ENCODE measurements at places on chromosomes 12 and 14. TPM values are rescaled to one million over a fixed set of nuclear protein-coding genes. Genes with fewer than 3 reads are reported as not detected.
A peak's percentile ranks its signal among the peaks of the same experiment; 100 is the strongest.

Gene FSCB
- total RNA-seq = 0.10 TPM

Gene GUCY2C
- 0.10 TPM for total RNA-seq

Gene GPD1
- 163 TPM for total RNA-seq

Gene ARHGEF40
- 37.2 TPM for total RNA-seq

Gene ZBTB1
- 58.3 TPM for total RNA-seq

Gene DPPA3
- total RNA-seq = not detected

Gene CSRP2
- 13.3 TPM for total RNA-seq

Gene TAS2R13
- total RNA-seq = 6.2 TPM

- DNase-seq = peak; percentile 45
Measured at GRCh38 chr14:81946834-81947798, 413.5 kb upstream of the SEL1L start.

- no peak for DNase-seq
Measured at GRCh38 chr14:105102361-105102870, 37.2 kb upstream of the GPR132 start.

DNA sequence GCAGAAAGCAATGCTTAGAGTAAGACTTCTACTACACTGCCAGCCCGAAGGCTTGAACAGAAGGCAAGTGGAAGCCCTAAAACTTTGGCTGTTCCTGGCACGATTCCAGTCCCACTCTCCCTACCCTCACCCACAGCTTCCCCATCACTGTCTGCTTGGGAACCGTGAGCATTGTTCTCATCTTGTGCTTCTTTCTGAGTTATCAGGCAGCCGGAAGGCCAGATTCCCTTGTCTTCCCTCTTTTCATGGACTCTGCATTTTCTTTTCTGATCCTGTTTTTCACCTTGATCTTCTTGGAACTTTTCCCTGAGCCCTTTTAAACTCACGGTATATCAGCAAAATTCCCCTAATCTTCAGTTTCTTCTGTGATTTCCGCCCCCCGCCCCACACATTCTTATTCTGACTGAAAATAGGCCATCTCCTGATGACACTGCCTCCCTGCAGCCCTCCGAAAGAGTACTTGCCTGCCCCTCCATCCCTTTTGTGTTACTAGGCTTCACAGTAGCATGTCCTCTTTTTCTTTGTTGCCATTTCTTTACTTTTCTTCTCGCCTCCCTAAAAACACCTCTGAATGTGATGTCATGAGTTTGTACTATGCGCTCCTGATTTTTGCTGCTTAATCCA, 29.9 kb downstream of the RCOR1 start:
- DNase-seq = no peak

DNA sequence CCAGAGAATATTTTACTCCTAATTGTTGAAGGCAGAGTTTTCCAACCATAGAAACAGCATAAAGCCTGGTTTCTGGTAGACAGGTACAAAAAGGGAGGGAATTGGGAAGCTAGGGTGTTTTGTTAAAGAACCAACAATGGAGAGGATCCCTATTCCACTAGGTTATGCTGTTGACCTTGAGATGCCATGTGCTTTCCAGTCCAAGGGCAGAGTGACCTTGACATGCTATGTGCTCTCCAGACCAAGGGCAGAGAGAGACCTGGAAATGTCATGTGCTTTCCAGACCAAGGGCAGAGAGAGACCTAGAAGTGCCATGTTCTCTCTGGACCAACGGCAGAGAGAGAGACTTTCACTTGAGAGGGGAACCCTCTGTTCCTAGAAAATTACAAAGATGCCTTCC, 1043.8 kb upstream of the FBXO33 start:
- DNase-seq = no peak

DNA sequence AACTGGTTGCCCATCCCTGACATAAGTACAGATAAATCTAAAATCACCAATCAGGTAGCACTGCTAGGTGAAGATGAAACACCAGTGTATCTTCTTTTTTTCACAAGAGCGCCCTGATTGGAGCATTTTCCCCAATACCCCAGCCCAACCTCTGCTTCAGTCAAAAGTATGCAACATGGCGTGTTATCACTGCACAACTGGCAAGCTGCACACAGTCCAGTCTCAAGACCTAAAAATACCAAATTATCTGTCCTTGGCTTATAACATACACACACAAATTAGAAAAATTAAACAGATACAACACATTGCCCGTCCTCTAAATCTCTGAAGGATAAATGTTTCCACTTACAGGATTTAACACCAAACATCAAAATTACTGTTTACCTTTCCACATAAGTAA, 20.2 kb upstream of the SELPLG start:
- no peak for DNase-seq

DNA sequence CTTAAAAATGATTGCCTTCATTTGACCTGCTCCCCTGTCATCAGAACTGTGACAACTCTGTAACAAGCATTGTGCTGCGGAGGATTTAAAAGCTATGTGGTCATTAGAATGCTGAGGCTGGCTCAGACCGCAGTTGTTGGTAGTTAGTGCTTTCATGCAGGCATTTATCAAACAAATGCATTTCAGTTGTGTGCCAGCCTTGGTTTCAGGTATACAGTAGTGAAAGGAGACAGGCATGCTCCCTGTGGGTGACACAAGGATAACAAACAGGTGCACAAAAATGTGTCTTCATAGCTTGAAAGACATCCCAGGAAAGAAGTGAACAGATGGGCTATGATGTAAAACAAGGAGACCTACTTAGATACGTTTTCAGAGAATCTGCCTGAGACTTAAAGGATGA, 60.6 kb downstream of the MARK3 start:
- no peak for DNase-seq

DNA sequence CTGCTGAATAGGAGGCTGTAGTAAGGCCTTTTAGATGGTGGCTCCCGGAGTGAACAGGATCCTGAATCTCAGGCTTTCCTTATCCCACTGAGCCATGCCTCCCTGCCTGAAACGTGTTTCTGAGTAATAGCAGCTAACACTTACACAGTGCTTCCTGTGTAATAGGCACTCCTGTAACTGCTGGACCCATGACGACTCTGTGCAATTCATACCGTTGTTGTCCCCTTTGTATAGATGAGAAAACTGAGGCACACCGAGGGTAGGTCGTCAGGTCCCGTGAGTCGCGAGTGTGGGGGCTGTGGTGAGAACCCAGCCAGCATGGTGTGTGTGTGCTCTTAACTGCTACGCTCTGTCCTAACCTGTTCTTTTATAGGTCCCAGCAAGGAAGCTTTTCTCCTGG, 193.6 kb downstream of the CACNA1C start:
- DNase-seq = no peak

DNA sequence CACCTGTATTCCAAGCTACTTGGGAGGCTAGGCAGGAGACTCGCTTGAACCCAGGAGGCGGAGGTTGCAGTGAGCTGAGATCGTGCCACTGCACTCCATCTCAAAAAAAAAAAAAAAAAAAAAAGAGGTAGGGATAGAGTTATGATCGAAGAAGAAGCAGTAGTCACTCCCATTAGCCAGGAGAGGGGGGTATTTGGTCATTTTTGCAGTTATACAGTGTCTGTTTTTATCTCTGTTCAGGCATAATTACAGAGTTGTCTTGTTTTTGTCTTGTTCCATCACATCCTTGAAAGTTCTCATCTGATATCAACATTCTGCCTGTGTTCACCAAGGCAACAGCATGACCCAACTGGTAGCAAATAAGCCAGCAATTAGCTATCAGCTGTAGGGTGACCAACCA, 98.5 kb upstream of the TMPO start:
- DNase-seq = no peak

DNA sequence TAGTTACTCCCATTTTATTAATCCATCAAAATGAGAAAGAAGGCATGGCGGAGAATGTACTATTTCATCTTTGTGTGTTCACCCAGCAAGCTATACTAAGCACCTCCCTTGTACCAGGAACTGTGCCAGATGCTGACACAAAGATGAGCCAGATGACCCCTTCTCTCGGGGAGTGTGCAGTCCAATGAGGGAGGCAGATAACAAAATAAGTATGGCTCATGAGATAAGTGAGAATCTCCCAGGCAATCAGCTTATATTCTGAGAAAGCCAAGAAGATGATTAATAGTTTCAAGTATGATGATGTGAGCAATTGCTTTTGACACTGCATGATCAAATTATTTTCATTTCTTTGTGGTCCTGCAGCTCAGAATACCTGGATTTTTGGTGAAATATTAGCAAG, 1.3 kb upstream of the TMEM233 start:
- no peak for DNase-seq

- DNase-seq = no peak
Measured at GRCh38 chr14:81276073-81277069, 55.6 kb upstream of the GTF2A1 start.

DNA sequence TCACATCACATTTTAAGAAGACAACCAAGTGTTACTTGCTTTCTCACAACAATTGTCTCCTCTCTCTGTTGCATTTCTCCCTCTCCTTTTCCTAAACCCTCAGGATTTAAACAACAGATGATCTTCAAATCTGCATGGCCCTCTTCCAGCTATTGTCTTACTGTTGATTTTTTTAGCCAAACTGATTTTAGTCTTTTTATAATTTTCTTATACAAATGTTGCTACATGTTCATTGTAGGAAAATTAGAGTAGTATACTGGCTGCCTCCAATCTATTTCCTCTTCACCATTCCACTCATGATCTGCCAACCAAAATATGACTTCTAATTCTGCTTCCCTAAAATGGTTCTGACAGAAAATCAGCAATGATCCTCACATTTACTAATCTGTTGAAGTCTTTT, 1.4 kb upstream of the KERA start:
- DNase-seq = peak; percentile 66
